Fibroblast of lung (primary cell): ENCODE measurements at places on chromosomes 13 and 19. TPM values are rescaled to one million over a fixed set of nuclear protein-coding genes. Genes with fewer than 3 reads are reported as not detected.

The CYP2S1 gene
- total RNA-seq, result 2.1 and 3.5 TPM in 2 replicates

The LHB gene
- not detected in 2 replicates for total RNA-seq

The KLF16 gene
- 3.9 and 6.9 TPM in 2 replicates for total RNA-seq

The CGB1 gene
- total RNA-seq, result not detected in 2 replicates

The IL17D gene
- total RNA-seq, result 2.3 and 3.1 TPM in 2 replicates

The TLE2 gene
- 3.8 and 4.9 TPM in 2 replicates for total RNA-seq

The SIGLECL1 gene
- not detected in 2 replicates for total RNA-seq
